T-helper 17 cell (primary cell): ENCODE measurements at places on chromosomes 7 and 10. TPM values are rescaled to one million over a fixed set of nuclear protein-coding genes. Genes with fewer than 3 reads are reported as not detected.

GRCh38 chr7:75559976-75560365 lies 67.9 kb downstream of the SPDYE5 start:
- no peak for DNase-seq
- no peak overlapping the region for H3K4me3 ChIP-seq
- no peak overlapping the region for H3K27ac ChIP-seq
- peaks cover 6% of the 10 kb centered on the region for H3K36me3 ChIP-seq
- H3K4me1 ChIP-seq = no peaks in the 10 kb centered on the region
- H3K27me3 ChIP-seq = no peaks in the 10 kb centered on the region

DNA sequence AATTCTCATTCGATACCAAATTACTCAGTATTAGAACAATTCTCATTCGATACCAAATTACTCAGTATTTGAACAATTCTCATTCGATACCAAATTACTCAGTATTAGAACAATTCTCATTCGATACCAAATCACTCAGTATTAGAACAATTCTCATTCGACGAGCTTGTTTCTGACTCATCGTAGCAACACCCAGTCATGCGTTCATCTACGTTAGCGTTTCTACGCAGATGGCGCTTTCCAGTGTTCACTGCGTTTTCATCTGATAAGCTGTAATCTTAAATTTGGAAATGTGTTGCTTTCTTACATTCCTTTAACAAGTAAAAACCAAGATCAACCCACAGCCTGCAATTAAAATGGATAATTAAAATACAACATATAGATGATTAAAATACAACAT lies 276.3 kb downstream of the ZMYND11 start:
- no peak for DNase-seq
- no peak overlapping the region for H3K4me3 ChIP-seq
- H3K27ac ChIP-seq = no peak overlapping the region
- H3K36me3 ChIP-seq = no peaks in the 10 kb centered on the region

DNA sequence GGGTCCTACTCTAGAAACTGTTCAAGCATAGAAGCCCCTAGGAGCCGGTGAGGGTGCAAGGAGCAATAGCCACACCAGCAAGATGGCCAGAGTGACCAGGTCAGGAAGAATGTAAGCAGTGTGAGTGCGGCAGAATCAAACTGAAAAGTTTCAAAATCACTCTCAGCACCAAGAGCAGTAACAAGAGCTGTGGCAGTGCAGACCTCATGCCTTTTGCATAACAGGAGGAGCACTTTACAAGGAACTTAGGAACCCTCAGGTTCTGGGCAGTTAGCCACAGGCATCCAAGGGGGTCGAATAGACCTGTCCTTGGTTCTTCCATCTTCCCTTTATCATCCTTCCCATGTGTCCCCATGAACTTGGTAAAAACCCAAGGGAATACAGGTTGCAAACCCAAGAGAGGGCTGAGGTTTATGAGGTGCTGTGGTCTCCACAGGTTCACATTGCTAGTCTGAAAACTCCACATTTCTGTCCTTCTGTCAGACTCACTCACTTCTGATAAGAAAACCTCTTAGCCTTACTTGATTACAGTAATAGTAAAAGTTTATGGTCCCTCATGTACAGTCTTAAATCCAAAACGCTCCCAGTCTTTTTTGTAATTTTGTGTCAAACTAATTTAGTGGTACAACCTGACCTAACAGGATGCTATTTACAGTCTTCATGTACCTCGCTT lies 78.4 kb downstream of the PON1 start:
- DNase-seq = no peak
- H3K27me3 ChIP-seq = peaks cover 25% of the 10 kb centered on the region
- no peaks in the 10 kb centered on the region for H3K36me3 ChIP-seq
- no peak overlapping the region for H3K4me3 ChIP-seq
- H3K4me1 ChIP-seq = peaks cover 2% of the 10 kb centered on the region
- H3K27ac ChIP-seq = no peak overlapping the region

DNA sequence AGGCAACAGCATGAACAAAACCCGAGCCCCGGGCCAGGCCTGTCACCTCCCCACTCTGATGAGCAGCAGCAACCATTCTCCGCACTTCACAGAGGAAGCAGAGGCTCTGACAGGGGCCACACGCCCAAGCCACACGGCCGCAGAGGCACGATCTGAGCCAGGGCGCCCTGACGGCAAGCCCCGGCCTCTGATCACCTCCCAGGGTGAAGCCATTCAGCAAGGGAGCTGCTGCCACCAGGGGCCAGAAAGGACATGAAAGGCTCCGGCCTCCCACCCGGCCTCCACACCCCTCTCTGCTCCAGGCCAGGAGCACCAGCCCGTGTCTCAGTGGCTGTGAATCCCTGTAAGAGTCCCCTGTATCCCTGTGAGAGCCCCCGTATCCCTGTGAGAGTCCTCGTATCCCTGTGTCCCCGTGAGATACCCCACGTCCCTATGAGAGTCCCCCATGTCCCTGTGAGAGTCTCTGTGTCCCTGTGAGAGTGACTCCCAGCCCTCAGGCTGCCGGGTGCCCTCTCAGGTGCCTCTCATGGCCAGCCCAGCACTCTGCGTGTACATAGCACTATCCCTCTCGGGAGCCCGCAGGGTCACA lies 187.8 kb downstream of the MAD1L1 start:
- no peak for DNase-seq
- H3K4me1 ChIP-seq = peaks cover 21% of the 10 kb centered on the region

- DNase-seq = no peak
- H3K36me3 ChIP-seq = no peaks in the 10 kb centered on the region
- H3K4me3 ChIP-seq = no peak overlapping the region
- no peaks in the 10 kb centered on the region for H3K27me3 ChIP-seq
- no peak overlapping the region for H3K27ac ChIP-seq
- peaks cover 23% of the 10 kb centered on the region for H3K4me1 ChIP-seq
These were observed 1.5 kb downstream of the PLEKHA8 start for GRCh38 chr7:30029696-30030095.

DNA sequence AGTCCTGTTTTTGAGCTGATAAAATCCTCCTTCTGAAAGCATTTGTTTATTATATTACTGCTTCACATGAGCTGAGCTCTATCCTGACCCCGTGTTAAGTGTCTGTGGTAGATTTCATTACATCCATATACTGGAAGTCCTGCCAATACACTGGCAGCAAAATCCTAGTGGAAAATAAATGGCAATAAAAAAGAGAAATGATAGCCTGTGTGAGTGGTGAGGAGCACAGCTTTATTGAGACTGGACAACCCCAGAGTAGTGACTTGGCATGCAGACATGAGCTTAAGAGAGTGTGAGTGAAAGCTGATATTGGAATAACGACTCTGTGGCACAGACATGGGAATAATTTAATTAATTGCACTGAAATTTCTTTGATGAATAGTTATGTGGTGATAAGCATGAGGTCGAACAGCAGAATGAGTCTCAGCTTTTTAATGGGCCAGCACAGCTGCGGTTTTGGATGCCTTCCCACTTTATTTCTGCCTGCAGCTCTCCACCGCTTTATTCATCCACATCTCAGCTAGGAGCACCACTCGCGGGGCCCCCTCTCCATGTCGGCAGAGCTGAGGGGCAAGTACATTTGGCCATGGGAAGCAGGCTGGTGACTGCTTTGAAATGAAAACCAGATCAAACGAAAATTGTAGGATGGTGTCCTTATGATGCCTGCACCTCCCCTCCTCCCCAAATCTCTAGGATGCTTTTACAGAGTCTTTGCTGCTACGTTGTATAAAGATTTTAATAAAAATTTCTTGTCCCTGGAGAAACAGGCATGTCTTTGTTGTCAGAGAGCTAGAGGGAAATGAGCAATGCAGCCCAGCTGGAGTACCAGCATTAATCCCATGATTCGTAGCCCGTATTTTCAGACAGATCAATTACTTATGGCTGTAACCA lies 494.3 kb downstream of the AUTS2 start:
- no peak overlapping the region for H3K4me3 ChIP-seq
- no peak overlapping the region for H3K27ac ChIP-seq
- no peaks in the 10 kb centered on the region for H3K36me3 ChIP-seq
- DNase-seq = no peak
- H3K4me1 ChIP-seq = no peaks in the 10 kb centered on the region

DNA sequence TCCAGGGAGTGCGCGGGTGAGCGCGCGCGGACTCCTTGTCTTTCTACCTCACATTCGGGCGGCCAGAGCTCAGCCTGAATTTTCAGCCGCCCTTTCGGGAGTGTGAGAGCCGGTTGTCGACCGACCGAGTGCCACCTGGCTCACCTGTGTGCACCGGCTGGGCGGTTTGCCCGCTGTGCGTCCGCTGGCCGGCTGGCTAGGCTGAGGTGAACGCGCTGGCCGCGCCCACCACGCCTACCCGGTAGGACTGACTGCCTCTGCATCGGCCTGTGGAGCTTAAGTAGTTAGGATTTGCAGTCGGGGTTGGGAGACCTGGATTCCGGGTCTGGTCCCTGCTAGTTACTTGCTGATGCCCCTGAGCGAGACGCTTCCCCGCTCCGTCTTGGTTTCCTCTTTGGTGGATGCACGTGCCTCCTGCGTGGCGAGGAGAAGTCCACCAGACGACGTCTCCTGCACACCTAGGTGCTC lies 553 bp downstream of the TSPAN15 start:
- peak overlapping the region; percentile 91 for H3K4me3 ChIP-seq
- H3K27me3 ChIP-seq = no peaks in the 10 kb centered on the region
- peak overlapping the region; percentile 82 for H3K27ac ChIP-seq
- no peak for DNase-seq

Gene CPED1
- 0.99 TPM for total RNA-seq

Gene UCN3
- not detected for total RNA-seq

DNA sequence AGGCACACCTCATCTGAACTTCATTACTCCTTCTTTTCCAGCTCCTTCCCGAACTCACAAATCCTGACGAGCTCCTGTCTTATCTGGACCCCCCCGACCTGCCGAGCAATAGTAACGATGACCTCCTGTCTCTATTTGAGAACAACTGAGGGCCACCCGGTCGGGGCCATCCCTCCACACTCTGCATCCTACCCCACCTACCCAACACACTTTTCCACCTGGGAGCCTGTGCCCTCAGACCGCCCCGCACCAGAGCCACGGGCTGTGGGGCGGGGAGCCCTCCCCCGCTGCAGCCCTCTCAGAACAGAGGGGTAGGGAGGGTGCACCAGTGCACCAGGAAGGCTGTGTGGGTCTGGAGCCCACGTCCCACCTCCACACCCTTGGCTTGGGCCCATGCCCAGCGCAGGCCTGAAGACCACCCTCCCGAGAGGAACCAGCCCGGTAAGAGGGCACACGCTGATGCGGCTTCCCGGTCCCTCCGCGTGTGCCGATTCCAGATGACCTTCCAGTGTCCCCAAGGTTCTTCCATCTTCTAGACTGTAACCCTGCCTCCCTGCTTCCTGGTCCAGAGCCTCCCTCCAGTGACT lies 34.6 kb upstream of the PPIF start:
- DNase-seq = no peak
- peaks cover 4% of the 10 kb centered on the region for H3K36me3 ChIP-seq
- peaks cover 24% of the 10 kb centered on the region for H3K4me1 ChIP-seq

Gene SAP25
- 43.1 TPM for total RNA-seq

- no peak for DNase-seq
- H3K27me3 ChIP-seq = no peaks in the 10 kb centered on the region
- H3K4me1 ChIP-seq = peaks cover 24% of the 10 kb centered on the region
- peak overlapping the region; percentile 45 for H3K27ac ChIP-seq
- H3K4me3 ChIP-seq = no peak overlapping the region
- no peaks in the 10 kb centered on the region for H3K36me3 ChIP-seq
These were observed 132.2 kb downstream of the MAD1L1 start for GRCh38 chr7:2100278-2101208.

Gene ERV3-1
- total RNA-seq = 15.2 TPM

DNA sequence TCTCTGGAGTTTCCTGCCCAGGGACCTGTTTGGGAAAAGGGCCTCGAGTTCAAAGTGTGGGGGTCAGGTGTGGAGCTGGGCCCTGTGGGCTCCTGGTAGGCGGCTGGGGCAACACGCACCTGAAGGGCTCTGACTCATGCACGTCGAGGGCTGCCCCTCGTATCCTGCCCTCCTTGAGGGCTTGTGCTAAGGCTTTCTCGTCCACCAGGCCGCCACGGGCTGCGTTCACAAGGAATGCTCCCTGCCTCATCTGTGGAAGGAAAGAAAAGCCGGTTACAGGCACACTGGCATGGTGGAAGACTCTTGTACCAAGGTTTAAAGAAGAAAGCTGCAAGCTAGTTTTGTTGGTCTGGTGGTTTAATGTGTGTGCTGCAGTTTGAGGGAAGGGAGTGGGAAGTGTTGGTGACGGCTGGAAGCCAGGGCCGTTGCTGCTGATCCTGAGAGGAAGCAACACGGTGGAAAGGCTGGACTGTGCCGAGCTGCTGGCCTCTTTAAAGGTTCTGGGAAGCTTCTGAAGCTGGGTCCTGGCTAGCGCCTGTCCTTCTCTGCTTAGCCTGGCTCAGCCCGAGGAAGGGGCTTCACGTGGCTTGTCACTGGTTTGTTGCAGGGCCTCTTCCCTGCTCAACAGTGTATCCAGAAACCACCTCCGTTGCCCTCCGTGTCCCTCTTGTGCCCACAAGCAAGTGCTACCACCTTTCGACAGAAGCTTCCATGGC lies 52.0 kb downstream of the ZRANB1 start:
- H3K27me3 ChIP-seq = no peaks in the 10 kb centered on the region
- H3K4me1 ChIP-seq = peaks cover 5% of the 10 kb centered on the region
- peak overlapping the region; percentile 46 for H3K4me3 ChIP-seq
- no peak overlapping the region for H3K27ac ChIP-seq
- H3K36me3 ChIP-seq = no peaks in the 10 kb centered on the region
- no peak for DNase-seq

Gene WDFY4
- total RNA-seq = 10.1 TPM

GRCh38 chr7:110296321-110296720 lies 794.6 kb upstream of the LRRN3 start:
- no peaks in the 10 kb centered on the region for H3K4me1 ChIP-seq
- H3K36me3 ChIP-seq = no peaks in the 10 kb centered on the region
- H3K27ac ChIP-seq = no peak overlapping the region
- no peak for DNase-seq
- H3K4me3 ChIP-seq = no peak overlapping the region

Gene ABCC2
- 3.2 TPM for total RNA-seq
